Lung microvascular endothelial cell (primary cell): ENCODE measurements at places on chromosomes 13 and 19. TPM values are rescaled to one million over a fixed set of nuclear protein-coding genes. Genes with fewer than 3 reads are reported as not detected.

GAPDHS gene
- total RNA-seq = not detected in 2 replicates

SBNO2 gene
- total RNA-seq = 14.8 and 28.2 TPM in 2 replicates

CLIP3 gene
- total RNA-seq = 2.6 and 2.8 TPM in 2 replicates

PLEKHA4 gene
- total RNA-seq = 2.4 and 7.1 TPM in 2 replicates

SPACA7 gene
- total RNA-seq = not detected in 2 replicates

OR10H1 gene
- total RNA-seq = not detected in 2 replicates

CYP2S1 gene
- total RNA-seq = 0.65 TPM in 1 of 2 replicates, not detected in the other

B3GNT3 gene
- total RNA-seq = 0.22 TPM in 1 of 2 replicates, not detected in the other

WDR83 gene
- 6.3 and 9.1 TPM in 2 replicates for total RNA-seq

SPART gene
- total RNA-seq = 36.0 and 50.8 TPM in 2 replicates

FBN3 gene
- not detected in 2 replicates for total RNA-seq

ERICH4 gene
- total RNA-seq = not detected in 2 replicates

FFAR1 gene
- total RNA-seq = not detected in 2 replicates

C19orf73 gene
- 0.22 and 0.40 TPM in 2 replicates for total RNA-seq

SLC25A41 gene
- total RNA-seq = not detected in 2 replicates

ALDH16A1 gene
- total RNA-seq = 32.3 and 49.6 TPM in 2 replicates

LAIR2 gene
- total RNA-seq = not detected in 2 replicates

SLC8A2 gene
- 0.22 TPM in 1 of 2 replicates, not detected in the other for total RNA-seq

NEK3 gene
- 6.9 and 13.5 TPM in 2 replicates for total RNA-seq

C1QTNF9B gene
- not detected in 2 replicates for total RNA-seq

PRSS57 gene
- total RNA-seq = not detected in 2 replicates

ADGRE3 gene
- total RNA-seq = not detected in 2 replicates

DNM2 gene
- total RNA-seq = 68.0 and 74.6 TPM in 2 replicates

KLK14 gene
- not detected in 2 replicates for total RNA-seq

SYNGR4 gene
- total RNA-seq = not detected in 2 replicates

SSC5D gene
- 0.22 TPM in 1 of 2 replicates, not detected in the other for total RNA-seq

CYP4F8 gene
- total RNA-seq = not detected in 2 replicates

CATSPERD gene
- total RNA-seq = not detected in 2 replicates

WDR62 gene
- total RNA-seq = 1.2 and 2.0 TPM in 2 replicates

ZNF600 gene
- total RNA-seq = 2.2 and 3.0 TPM in 2 replicates

CCDC194 gene
- not detected in 2 replicates for total RNA-seq

SPATA13 gene
- total RNA-seq = 0.99 and 3.3 TPM in 2 replicates

ADM5 gene
- 0.22 and 0.40 TPM in 2 replicates for total RNA-seq

TMIGD2 gene
- not detected in 2 replicates for total RNA-seq

ZNF536 gene
- total RNA-seq = not detected in 2 replicates

EDDM13 gene
- 1.3 and 2.4 TPM in 2 replicates for total RNA-seq

TPTE2 gene
- total RNA-seq = not detected in 2 replicates

ZNF599 gene
- 3.3 and 4.6 TPM in 2 replicates for total RNA-seq

PTGER1 gene
- under 0.01 and 0.20 TPM in 2 replicates for total RNA-seq

ANKLE1 gene
- total RNA-seq = 0.20 and 0.44 TPM in 2 replicates

SOX21 gene
- total RNA-seq = 0.22 and 0.79 TPM in 2 replicates
